ENCODE measurements at places on chromosomes 1 and 21.

- DNase-seq = no peak
Observed at GRCh38 chr1:231170875-231171274, 9.0 kb downstream of the TRIM67 start.

- DNase-seq = no peak
Observed at GRCh38 chr1:180906511-180906910, 6.2 kb upstream of the KIAA1614 start.

- no peak for DNase-seq
Observed at GRCh38 chr1:214312530-214313051, 31.6 kb downstream of the SMYD2 start.

- no peak for DNase-seq
Observed at GRCh38 chr1:88779880-88780279, 95.8 kb downstream of the PKN2 start.

GRCh38 chr1:84774669-84775534 lies 84.6 kb upstream of the SSX2IP start:
- DNase-seq = no peak

DNA sequence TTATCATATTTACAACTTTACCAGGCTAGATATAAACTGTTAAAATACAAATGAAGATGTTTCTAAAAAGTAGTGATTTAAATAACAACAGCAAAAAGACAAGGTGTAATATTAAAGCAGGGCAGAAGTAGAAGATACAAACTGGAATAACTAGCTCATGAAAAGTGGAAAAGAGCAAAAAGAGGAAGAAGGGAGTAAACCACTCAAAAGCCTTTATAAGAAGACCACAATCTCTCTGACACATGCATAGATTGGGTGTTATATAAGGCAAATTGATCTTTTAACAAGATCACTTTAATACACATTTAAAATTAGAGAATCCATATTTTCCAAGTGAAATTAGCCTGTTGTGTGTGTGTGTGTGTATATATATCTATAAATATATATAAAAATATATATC lies 5.0 kb downstream of the DENND1B start:
- DNase-seq = no peak

GRCh38 chr1:3915551-3916121 lies 15.6 kb upstream of the C1orf174 start:
- DNase-seq = no peak

DNA sequence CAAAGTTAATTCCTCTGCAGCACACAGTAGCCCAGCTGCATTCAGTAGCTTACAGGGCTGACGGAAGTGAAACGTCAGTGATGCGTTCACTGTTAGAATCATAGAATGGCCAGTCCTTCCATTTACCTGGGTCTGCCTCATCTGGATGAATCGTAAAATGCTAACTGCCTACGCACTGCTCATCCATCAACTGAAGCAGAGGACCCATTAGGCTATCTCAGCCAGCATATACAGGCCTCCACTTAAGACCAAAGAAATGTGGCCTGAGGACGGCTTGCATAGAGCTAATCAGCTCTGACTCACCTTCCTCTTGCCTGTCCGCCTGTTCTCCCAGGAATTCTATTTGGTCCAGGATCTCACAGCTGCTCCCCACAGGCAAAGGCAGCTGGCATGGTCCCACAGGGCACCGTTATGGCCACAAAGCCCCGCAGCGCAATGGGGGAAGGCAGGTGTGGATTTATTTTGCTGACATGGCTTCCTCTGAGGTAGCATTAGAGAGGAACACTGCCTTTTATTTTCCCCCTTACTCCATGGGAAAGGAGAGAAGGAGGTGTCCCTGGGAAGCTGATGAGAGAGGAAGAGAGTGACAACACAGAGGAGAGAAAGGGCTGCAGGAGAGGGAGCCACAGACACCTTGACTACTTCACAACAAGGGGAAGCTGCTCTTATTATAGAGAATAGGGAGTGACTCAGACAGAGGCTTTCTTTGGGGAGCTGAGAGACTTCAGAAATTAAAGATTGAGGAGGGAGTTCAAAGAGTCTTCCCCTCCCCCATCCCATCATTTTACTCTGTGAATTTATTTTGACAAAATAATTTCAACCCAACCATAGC lies 177.6 kb downstream of the HHIPL2 start:
- DNase-seq = no peak

Measured in CMK (cell line).